Vagina (tissue), 2 donors: ENCODE measurements at places on chromosomes 7 and 10. TPM values are rescaled to one million over a fixed set of nuclear protein-coding genes. Genes with fewer than 3 reads are reported as not detected.

Gene ASZ1
- total RNA-seq, result not detected

Gene TRA2A
- total RNA-seq, result 71.7 TPM

Gene CDH23
- 10.3 TPM for total RNA-seq

Gene EIF3B
- 90.8 TPM for total RNA-seq

Gene DRGX
- total RNA-seq, result not detected

Gene JCAD
- 40.3 TPM for total RNA-seq

Gene SLC16A9
- total RNA-seq, result 3.7 TPM

Gene KCNH2
- total RNA-seq, result 6.4 TPM

Gene MOGAT3
- not detected for total RNA-seq

Gene TAS2R38
- not detected for total RNA-seq

Gene SPDYE1
- not detected for total RNA-seq

Gene CADPS2
- 25.5 TPM for total RNA-seq

Gene C7orf57
- not detected for total RNA-seq

Gene SOSTDC1
- total RNA-seq, result 5.9 TPM

Gene IFIT2
- 2.9 TPM for total RNA-seq

Gene TMEM139
- not detected for total RNA-seq

Gene TEX47
- total RNA-seq, result not detected

Gene COL17A1
- 149 TPM for total RNA-seq

Gene DIP2C
- total RNA-seq, result 18.4 TPM

Gene PRF1
- 20.9 TPM for total RNA-seq

Gene HABP2
- total RNA-seq, result not detected

Gene CARD11
- total RNA-seq, result 2.9 TPM

Gene HK1
- 106 TPM for total RNA-seq

Gene HMX3
- not detected for total RNA-seq

Gene PRSS37
- not detected for total RNA-seq

Gene GNAT3
- not detected for total RNA-seq

Gene HOXA7
- 23.8 TPM for total RNA-seq

Gene RADIL
- 16.5 TPM for total RNA-seq

Gene EFCAB10
- total RNA-seq, result not detected

Gene CACNA2D1
- total RNA-seq, result 16.9 TPM

Gene RNF32
- total RNA-seq, result not detected

Gene SLC13A1
- not detected for total RNA-seq

Gene CDHR1
- total RNA-seq, result 6.4 TPM

Gene LIPN
- not detected for total RNA-seq

Gene ITIH5
- 20.4 TPM for total RNA-seq

Gene STEAP1B
- 8.8 TPM for total RNA-seq

Gene UCN3
- total RNA-seq, result not detected

Gene NPSR1
- total RNA-seq, result not detected

Gene ANK3
- 65.3 TPM for total RNA-seq

Gene ANKRD22
- total RNA-seq, result 4.4 TPM

Gene OPN1SW
- total RNA-seq, result not detected

Gene ELFN1
- 2.2 TPM for total RNA-seq

Gene LRIT1
- total RNA-seq, result not detected

Gene LRGUK
- 2.9 TPM for total RNA-seq
